ENCODE measurements at places on chromosomes 1 and 21.
A peak's percentile ranks its signal among the peaks of the same experiment; 100 is the strongest.

DNA sequence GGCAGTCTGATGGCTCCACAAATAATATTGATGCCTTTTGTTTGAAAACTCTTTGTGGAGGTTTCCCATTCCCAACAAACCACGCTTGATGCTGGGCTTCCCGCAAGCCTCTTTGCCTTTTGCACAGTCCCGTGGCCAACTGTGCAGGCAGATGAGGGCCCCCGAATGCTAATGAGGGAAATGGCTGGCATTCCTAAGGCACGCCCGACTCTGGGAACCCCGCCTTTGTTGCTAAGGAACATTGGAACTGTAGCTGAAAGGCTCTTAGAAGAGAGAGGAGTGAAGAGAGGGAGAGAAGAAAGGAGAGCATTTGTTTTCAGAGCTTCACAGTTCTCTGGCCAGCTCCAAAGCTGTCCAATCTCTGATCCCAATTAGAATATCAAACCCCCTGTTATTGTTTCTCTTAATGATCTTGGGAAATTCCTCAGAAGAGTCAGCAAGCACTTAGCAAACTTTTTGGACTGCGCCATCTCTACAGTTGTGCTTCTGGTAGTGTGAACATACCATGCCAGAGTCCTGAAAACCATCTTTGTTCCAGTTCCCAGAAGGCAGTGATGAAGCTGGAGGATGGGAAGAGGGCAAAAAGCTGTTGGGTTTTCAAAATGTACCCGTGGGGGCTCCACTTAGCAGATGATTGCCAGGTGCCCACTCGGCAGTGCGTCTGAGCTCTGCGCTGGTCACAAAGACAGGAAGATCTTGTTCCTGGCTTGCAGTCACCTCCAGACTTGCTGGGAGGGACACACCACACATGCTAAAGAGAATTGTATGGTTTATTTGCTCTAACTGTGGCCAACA is 60.1 kb upstream of the CYP2J2 start:
- no peak for DNase-seq
- no peak overlapping the region for H3K4me3 ChIP-seq
- peaks cover 23% of the 10 kb centered on the region for H3K27me3 ChIP-seq
- no peaks in the 10 kb centered on the region for H3K36me3 ChIP-seq

DNA sequence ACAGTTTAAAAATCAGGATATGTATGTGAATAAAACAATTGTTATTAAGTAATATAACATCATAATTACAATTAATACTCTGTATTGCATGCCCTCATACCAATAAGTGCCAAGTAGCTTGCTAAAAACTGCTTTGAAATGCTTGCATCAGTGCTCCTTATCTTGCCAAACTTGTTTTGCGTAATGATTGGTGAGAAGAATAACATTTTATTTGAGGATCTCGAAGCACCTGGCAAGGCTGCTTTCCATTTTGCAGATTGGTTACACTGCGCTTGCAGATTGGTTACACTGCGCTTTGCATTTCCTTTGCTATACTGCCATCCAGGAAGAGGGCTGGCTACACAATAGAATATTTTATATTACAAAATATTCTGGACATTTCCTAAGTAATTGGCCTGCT is 1.7 kb upstream of the PBX1 start:
- H3K27me3 ChIP-seq, result no peaks in the 10 kb centered on the region
- no peak overlapping the region for H3K4me3 ChIP-seq
- H3K36me3 ChIP-seq, result no peaks in the 10 kb centered on the region
- DNase-seq, result no peak
- no peak overlapping the region for H3K27ac ChIP-seq

DNA sequence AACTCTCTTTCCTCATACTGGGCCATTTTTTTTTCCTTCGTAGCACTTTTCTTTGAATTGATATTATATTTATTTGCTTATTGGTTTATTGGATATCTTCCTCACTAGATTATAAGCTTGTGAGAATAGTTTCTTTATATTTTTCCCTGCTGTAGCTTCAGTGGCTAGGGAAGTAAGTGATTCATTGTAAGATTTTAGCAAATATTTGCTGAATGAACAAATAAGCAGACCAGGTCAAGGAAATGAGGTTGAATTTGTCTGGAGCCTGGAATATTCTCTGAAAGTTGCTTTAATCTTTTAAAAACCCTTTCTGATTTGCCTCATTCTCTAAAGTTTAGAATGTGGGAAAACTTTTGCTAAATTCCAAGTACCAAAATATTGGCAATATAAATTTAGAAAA is 80.2 kb downstream of the RABGAP1L start:
- no peak for DNase-seq
- no peaks in the 10 kb centered on the region for H3K27me3 ChIP-seq
- H3K36me3 ChIP-seq, result no peaks in the 10 kb centered on the region
- H3K27ac ChIP-seq, result no peak overlapping the region
- no peak overlapping the region for H3K4me3 ChIP-seq

DNA sequence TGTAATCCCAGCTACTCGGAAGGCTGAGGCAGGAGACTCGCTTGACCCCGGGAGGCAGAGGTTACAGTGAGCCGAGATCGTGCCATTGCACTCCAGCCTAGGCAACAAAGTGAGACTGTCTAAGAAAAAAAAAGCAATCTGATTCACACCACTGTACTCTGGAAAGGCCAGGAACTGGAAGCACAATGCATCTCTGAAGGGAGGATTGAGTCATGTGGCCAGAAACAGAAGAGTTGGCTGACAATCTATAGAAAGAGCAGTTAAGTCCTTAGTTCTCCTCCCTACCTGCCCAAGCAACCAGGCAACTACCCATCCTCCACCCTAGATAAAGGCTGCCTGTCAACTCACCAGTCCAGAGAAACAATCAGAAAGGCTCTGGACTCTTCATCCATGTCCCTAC is 45.9 kb downstream of the PIK3R3 start:
- H3K27ac ChIP-seq, result no peak overlapping the region
- no peak for DNase-seq
- H3K4me1 ChIP-seq, result peaks cover 24% of the 10 kb centered on the region
- no peak overlapping the region for H3K4me3 ChIP-seq
- H3K27me3 ChIP-seq, result no peaks in the 10 kb centered on the region

- H3K4me3 ChIP-seq, result no peak overlapping the region
- no peaks in the 10 kb centered on the region for H3K36me3 ChIP-seq
- peaks cover 21% of the 10 kb centered on the region for H3K27me3 ChIP-seq
- H3K4me1 ChIP-seq, result peaks cover 38% of the 10 kb centered on the region
- DNase-seq, result no peak
Measured at GRCh38 chr1:228210712-228211530, 3.1 kb downstream of the OBSCN start.

DNA sequence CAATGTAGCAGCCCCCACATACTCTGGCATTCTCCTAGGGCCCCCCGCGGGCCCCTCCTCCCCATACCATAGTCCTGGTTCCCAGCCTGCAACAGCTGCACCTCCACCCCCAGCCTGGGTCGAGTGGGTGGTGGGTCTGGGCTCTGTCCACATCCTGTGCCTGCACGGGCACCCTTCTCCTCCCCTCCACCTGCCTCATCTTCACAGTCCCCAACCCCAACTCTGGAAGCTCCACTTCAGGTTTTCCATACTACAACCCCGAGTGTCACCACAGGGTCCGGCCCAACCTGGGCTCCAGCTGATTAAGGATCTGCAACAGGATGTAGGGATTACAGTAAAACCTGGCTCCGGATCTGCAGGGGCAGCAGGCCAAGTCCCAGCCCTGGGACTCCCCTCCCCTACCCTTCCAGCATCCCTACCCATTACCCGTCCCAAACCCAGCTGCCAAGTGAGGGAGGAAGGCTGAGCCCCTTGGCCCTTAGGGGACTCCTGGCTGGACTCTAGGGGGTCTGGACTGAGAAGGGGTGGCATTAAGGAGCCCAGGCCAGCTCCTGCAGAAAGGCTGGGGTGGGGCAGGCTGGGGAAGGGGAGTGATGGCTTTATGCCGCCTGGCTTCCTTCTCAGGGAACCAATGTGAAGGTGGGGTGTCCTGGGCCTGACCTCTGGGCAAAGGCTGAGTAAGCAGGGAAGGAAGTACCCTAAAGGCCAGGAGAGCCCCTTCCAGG is 116.8 kb downstream of the CASZ1 start:
- no peak overlapping the region for H3K4me3 ChIP-seq
- peak overlapping the region; percentile 52 for H3K27ac ChIP-seq
- peaks cover 57% of the 10 kb centered on the region for H3K4me1 ChIP-seq
- H3K36me3 ChIP-seq, result no peaks in the 10 kb centered on the region
- peak; percentile 61 for DNase-seq

- H3K27me3 ChIP-seq, result no peaks in the 10 kb centered on the region
- no peak overlapping the region for H3K27ac ChIP-seq
- peaks cover 8% of the 10 kb centered on the region for H3K4me1 ChIP-seq
- H3K4me3 ChIP-seq, result no peak overlapping the region
- DNase-seq, result no peak
Measured at GRCh38 chr1:91541918-91542533, 41.4 kb downstream of the CDC7 start.

DNA sequence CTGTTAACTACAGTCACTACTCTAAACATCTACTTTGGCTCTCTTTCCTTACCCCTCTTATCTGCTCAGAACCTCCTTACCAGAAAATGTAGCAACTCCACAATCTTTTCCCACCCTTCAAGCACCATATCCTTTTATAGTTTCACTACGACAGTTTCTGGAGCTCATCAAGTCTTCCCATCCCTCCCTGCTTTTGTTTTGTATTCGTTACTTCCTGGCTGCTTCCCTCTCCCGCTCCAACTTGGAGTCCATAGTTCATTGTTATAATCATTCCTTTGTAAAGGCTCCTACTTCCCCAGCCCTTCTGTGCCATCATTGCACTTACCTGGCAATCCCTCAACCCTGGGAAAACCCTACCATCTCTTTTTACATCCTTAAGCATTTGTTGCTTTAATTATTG is 18.0 kb downstream of the MPZL1 start:
- peaks cover 12% of the 10 kb centered on the region for H3K36me3 ChIP-seq
- H3K27ac ChIP-seq, result no peak overlapping the region
- no peak overlapping the region for H3K4me3 ChIP-seq
- H3K27me3 ChIP-seq, result no peaks in the 10 kb centered on the region

- no peaks in the 10 kb centered on the region for H3K27me3 ChIP-seq
- no peak overlapping the region for H3K27ac ChIP-seq
- H3K4me3 ChIP-seq, result no peak overlapping the region
- no peaks in the 10 kb centered on the region for H3K36me3 ChIP-seq
- H3K4me1 ChIP-seq, result peaks cover 44% of the 10 kb centered on the region
- no peak for DNase-seq
Measured at GRCh38 chr1:184532199-184532598, 145.4 kb downstream of the C1orf21 start.

Measured in heart right ventricle (tissue), 16 donors.